Activated CD4-positive, CD25-positive, alpha-beta regulatory T cell treated with anti-CD3 and anti-CD28 coated beads, Interleukin-2, amount 50 U/mL, for 16 hours (primary cell): ENCODE measurements at places on chromosomes 1 and 21.

DNA sequence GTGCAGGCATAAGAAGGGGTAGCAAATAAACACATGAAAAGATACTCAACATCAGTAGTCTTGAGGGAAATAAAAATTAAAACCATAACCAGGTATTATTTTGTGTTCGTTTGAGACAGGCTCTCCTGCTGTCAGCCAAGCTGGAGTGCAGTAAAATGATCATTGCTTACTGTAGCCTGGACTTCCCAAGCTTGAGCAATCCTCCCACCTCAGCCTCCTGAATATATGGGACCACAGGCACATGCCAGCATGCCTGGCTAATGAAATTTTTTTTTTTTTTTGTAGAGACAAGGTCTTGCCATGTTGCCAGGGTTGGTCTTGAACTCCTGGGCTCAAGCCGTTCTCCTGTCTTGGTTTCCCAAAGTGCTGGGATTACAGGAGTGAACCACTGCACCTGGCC is 108.0 kb downstream of the DNM3 start:
- DNase-seq = no peak

GRCh38 chr1:181506563-181507353 is 23.4 kb downstream of the CACNA1E start:
- no peak for DNase-seq

DNA sequence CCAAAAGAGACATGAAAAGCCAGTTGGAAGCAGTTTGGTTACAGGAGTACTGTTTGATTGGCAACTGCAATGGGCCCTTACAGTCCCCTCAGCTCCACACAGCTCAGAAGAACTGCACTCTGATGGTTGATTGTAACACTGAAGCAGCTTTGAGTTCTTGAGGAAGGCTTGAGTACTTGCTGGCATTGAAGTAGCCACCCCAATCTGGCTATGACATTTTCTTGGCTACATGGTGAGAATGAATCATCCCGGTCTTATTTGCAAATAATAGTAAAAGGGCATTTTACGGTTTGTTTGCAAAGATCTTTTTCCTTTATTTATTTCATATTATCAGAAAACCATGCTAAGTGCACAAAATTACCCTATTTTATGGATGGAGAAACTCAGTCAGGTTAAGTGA is 159.7 kb upstream of the BEND5 start:
- no peak for DNase-seq

DNA sequence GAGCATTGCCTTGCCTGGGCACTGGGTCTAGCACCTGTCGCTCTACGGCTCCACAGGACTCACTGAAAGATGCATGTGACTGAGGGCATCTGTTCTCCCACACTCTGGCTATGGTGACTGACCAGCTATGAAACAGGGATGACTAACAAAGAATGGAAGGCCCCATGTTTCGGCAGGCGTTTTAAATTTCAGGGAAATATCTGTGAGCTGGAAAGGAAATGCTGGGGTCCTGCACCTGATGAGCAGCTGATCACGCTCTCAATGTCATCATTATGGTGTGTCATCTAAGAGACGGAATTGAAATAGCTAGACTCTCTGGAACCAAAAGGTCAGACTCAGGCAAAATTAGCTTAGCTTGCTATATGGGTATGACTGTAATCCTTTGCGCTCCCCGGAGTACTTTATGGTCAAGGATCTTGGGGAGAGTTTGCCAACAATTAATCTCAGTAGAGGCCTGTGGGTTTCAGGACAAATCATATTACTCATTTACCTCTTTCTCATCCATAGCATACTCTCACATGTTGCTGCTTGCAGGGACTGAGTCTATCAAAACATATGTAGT is 24.5 kb upstream of the PALMD start:
- no peak for DNase-seq

- DNase-seq = no peak
These were observed 63.9 kb downstream of the SSBP3 start for GRCh38 chr1:54342288-54342687.

GRCh38 chr21:44301961-44302406 is 2.1 kb downstream of the PFKL start:
- DNase-seq = no peak

- no peak for DNase-seq
These were observed 14.9 kb downstream of the PODN start for GRCh38 chr1:53076721-53077598.

DNA sequence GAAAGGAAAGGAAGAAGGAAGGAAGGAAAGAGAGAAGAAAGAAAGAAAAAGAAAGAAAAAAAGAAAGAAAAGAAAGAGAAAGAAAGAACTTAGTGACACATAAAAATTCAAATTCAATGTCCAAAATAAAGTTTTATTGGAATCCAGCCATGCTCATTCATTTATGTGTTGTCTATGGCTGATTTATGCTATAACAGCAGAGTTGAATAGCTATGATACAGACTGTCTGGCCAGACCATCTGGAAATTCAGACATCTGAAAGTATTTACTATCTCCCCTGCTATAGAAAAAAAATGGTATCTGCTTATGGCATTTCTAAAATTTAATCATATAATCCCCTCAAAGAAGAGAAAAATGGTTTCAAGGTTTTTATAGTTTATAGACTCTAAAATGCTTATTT is 79.4 kb upstream of the RRP15 start:
- DNase-seq = no peak

DNA sequence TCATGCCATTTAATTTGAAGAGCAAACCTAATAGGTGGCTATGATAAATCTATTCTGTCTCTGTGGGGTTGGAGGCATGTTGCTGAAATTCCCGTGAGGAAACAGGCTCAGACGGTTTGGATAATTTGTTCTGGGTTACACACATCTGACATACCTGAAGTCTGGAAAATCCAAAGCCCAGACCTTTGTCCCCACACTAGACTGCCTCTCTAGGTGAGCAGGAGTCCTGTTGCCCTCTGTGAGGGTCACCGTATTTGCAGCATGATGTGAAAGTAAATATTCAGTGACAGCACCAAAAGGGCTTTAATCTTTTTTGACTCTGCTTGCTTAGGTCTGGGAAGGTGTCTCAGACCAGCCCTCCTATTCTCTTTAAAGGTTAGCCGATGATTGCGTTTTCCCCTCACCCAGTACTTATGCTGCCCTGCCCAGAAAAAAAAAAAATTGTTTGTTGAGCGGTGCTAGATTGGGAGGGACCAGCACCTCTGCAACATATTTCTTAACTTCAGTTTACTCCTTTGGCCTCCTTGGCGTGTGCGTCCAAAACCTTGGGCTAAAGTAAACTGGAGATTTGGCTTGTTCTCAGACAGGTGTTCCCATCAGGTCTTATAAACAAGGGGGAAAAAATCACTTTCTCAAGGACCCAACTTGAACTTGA is 67.0 kb downstream of the CACHD1 start:
- no peak for DNase-seq

- no peak for DNase-seq
These were observed 45.4 kb upstream of the MPZL1 start for GRCh38 chr1:167676205-167676915.

DNA sequence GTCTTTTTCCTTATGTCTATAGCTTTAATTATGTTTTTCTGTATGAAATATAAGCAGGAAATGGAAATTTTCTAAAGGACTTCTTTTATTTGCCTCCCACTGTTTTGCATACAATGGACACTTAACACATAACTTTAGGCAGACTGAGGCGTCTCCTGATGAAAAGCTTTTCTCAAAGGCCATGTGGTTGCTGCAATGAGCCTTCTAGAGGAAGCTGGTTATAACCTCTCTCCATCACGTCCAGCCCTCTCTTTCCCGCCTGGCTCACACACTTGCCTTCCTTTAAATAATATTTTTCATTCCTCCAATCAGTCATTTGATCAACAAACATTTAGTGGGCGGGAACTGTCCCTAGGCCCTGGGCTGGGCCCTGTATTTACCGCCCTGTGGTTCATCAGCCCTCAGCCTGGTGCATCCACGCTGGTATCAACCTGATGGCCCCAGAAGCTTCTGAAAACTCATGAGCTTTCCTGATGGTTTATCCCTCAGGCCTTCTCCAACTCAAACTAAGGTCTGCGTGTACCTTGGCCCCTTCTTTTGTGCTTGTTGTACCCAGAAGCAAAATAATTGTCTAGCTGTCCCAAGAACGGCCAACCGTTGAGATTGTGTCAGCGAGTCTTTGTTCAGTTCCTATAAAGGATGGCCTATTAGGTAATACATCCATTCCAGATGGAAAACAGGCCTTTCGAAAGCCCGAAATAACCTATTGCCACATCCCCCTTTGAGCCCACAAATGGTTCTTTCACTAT is 75.3 kb upstream of the LYST start:
- DNase-seq = no peak

DNA sequence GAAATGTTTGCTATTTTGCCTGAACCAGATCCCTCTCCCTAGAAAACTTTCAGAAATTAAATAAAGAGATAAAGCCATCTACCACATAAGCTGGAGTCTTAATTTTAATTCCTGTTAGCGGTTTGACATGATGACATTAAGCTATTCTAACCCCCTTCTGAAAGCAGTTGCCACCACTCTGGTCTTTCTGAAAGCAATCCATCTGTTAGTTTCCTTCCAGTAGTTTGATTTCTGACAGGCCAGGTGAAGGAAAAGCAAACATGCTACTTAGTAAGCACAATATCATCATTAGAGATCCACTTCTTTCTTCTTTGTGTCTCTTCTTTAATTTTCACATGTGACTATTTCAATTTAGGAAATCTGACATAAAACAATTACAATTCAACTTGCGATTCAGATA is 39.9 kb downstream of the RGL1 start:
- DNase-seq = no peak

GRCh38 chr1:85396194-85396593 is 68.8 kb downstream of the DDAH1 start:
- no peak for DNase-seq

DNA sequence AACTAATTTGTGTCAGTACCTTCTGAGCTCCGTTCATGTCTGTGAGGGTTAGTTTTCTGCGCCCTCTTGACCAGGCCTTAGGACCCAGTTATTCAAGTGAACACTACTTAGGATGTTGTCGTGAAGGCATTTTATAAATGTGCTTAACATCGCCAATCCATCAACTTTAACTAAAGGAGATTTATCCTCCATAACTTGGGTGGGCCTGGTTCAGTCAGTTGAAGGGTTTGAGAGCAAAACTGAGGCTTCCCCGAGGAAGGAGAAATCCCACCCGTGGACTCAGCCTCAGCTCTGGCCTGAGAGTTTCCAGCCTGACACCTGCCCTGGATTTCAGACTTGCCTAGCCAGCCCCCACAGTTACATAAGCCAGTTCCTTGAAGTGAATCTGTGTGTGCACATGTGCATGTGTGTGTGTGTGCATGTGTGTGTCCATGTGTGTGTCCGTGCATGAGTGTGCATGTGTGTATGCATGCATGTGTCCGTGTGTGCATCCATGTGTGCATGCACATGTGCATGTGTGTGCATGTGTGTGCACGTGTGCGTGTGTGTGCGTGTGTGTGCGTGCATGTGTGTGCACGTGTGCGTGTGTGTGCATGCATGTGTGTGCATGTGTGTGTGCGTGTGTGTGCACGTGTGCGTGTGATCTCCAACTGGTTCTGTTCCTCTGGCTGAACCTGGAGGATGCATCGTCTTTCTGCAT is 62.1 kb upstream of the PDE9A start:
- DNase-seq = no peak

- no peak for DNase-seq
These were observed 1.9 kb downstream of the SGIP1 start for GRCh38 chr1:66535853-66536252.

- DNase-seq = no peak
These were observed 41.4 kb upstream of the TSPEAR start for GRCh38 chr21:44752671-44753235.

DNA sequence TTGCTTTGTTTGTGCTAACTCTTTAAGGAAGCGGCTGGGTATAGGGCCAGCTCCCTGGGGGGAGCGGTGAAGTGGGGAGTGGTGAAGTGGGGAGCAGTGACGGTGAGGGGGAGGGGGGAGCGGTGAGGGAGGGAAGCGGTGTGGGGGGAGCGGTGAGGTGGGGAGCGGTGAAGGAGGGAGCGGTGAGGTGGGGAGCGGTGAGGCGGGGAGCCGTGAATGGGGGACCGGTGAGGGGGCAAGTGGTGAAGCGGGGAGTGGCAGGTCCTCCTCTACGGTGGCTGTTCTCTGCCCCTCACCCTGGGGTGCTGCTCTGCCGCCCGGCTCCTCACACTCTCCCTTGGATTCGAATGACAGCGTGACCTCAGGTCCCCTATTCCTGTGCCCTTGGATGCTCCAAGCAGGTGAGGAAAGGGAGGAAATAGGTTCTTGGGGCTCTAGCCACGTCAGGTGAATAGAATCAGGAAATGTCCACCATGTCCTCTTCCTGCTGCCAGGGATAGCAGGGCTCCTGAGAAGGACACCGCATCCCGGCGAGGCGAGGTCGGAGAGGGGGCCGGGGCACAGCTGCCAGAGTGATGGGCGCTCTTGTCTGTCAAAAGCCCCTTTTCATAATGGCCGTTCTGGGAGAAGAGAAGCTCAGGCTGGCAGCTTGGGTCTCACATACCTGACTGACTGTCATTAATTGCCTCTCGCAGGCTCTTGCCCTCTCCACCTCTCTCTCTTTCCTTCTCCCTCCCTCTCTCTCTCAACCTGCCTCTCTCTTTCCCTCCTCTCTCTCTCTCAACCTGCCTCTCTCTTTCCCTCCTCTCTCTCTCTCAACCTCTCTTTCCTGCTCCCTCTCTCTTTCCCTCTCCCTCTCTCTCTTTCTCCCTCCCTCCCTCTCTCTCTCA is 134.2 kb downstream of the PGBD5 start:
- no peak for DNase-seq

GRCh38 chr1:44801491-44802305 is 1.5 kb downstream of the PLK3 start:
- DNase-seq = no peak

DNA sequence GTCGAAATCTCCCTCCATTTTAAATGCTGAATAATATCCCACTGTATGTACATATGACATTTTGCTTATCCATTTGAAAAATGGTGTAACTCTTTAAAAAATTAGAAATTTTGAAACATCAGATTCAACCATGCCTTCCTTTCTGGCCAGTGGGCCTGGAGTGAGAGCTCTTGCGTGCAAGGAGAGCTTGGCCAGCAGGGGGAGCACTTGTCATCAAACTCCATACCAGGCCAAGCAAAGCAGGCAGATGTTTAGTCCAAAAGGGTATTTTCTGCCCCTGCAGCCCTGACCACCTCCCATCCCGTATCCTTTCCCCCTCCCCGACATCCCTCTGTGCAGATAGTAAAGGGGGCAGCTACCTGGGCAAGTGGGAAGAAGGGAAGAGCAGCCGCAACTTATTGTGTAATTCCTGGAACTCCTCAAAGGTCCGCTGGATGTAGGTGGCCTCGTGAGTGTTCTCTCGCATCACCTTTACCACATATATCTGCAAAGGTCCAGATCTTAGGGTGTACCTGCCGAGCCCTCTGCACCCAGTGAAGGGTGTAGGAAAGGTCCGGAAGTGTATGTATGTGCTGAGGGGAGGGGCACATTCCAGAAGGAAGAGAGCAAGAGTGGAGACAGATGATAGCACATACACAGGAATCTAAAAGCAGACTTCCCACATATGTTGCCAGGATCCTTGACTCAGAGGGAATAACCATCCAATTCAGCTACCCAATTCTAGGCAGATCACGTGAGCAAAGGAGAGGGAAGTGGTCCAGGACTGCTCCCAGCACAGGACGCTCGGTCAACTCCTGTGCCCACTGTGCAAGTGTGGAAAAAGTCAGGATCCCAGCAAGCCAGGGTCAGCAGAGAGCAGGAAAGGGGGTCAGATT is 19.9 kb upstream of the PPP1R15B start:
- DNase-seq = peak; percentile 57
